MV-4-11 (cell line): ENCODE measurements at places on chromosomes 2 and 18.
A peak's percentile ranks its signal among the peaks of the same experiment; 100 is the strongest.

DNA sequence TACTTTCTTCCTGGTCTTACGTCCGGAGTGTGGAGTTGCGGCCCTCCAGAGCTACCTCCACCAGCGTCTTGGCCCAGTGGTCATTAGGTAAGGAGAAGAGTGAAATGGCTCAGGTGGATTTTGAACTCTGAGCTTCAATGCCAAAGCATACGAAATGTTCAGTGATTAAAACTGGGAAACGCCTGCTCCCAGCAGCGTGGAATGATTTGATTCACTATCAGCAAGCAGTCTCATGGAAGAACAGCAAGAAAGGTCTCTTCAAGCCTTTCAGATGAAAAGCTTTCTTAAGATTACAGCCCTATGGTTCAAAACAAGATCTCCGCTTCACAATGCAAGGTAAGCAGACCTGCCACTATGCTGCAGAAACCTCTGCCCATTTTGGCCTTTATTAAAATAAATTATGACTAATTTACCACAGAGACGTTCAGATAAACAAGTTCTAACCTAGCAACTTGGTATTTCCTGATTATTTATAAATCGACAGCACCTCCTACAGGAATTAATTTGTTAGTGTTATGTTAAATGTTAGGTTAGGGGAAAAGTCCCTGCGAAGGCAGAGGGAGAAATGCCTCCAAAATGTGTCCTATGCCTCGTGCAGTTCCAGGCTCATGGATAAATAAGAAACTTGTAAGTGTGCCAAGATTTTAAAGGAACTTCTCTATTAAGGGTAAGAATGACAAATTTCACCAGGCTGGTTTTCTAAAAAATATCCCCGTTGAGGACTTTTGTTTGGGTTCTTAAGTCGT is 10.1 kb downstream of the SP9 start:
- DNase-seq: peak; percentile 40

DNA sequence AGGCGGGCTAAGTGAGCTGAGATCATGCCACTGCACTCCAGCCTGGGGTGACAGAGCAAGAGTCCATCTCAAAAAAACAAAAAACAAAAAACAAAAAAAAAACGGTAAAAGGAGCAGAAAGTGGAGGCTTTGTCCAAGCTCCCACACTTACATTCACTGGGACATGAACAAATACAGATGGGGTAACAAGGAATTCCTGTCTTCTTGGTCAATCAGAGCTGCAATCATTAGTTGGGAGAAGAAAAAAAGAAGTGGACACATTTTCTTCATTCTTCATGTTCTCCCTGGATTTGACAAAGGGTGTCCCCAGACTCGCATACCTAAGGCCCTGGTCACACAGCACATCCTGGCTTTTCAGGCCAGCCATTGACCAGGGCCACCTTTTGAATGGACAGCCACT is 124.6 kb downstream of the SOCS6 start:
- no peak for DNase-seq

GRCh38 chr2:61426267-61426897 is 44.5 kb downstream of the USP34 start:
- peak; percentile 68 for DNase-seq

DNA sequence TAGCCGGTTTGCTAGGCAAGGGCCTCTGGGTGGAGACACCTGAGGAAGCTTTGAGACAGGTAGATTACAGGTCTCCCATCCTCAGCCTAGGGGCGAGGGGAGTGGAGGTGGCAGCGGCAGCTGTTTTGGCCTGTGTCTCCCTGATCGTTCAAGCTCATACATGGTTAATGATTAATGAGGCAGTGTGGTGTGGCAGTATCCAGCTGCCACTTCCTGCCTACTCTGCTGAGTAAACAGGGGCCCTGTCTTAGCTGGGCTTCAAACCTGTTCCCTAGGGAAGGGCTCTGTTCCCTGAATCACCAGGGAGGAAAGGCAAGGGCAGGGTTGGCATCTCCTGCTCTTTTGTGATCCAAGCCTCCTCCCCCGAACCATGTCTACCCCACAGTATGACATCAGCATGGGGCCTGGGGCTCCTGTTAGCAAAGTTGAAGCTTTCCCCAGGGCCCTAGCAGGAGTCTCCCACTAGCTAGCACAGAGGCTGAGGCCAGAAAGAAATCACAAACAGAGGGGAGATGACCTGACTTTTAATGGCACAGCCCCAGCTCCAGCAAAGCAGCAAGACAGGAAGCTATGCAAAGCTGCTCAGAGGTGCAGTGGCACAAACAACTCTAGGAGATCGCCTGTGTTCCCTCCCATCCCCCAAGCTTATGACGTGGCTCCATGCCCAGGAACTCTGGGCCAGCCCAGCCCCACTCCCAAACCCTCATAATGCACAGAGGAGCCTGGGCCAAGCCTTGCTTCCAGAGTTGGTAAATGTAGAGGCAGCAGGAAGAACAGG is 3.7 kb upstream of the TUBA4B start:
- DNase-seq: peak; percentile 43

GRCh38 chr2:143528021-143528420 is 398.8 kb downstream of the ARHGAP15 start:
- no peak for DNase-seq

DNA sequence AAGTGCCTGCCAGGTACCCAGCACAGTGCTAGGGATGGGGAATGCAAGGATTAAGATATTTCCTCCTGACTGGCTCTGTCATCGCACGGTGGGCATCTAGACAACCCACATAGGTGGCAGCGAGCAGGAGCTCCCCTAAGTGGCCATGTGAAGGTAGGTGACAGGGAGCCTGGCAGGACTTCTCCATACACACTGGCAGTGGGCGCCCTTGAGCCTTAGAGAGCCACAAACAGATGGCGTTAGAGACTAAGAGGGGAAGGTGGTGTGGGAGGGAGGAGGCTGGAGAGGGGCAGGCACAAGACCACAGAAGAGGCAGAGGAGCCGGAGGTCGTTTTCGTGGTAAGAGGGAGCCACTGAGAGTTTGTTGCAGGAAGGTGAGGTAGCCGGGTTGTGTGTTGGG is 15.2 kb downstream of the PRELID3A start:
- DNase-seq: peak; percentile 36

DNA sequence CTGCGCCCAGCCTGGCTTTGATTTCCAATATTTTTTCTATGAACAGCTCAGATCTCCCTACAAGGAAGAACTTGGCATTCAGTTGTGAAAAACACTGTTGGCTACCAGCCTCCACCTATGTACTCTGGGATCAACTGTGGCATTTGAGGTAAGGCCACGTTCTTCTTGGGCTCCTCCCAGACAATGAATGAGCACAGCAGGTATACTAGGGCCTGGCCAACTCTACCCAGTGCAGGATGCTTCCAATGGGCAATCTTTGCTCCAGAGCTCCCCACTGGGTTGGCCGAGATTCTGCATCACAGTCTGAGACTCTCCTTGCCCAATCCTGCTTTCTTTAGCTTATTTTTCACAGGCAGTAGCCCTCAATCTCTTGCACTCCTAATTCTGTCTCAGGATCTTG is 75.9 kb downstream of the TMEM131 start:
- DNase-seq: no peak

- DNase-seq: no peak
Observed at GRCh38 chr2:138724327-138724726, 55.9 kb downstream of the NXPH2 start.

- no peak for DNase-seq
Observed at GRCh38 chr2:118849226-118850167, 2.0 kb upstream of the EN1 start.

GRCh38 chr18:11721720-11722119 is 32.7 kb downstream of the GNAL start:
- DNase-seq: no peak

GRCh38 chr2:163420604-163421003 is 315.2 kb downstream of the FIGN start:
- DNase-seq: no peak

DNA sequence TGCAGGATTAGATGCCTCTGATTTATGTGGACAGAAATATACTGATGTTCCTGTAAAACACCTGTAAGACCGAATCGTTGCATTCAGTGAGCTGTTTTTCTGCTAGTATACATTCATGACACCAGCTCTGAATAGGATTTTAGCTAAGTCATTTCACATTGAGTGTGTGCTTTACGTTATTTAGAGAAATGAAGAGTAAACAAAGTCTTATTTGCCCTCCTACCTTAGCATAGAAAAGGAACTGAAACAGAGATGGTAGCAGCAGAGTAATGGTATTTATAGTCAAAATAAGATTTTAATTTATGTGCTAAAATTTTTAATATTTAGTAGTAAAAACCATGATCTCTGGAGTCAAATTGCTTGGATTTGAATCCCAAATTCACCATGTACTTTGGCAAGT is 168.0 kb downstream of the CERS6 start:
- no peak for DNase-seq

DNA sequence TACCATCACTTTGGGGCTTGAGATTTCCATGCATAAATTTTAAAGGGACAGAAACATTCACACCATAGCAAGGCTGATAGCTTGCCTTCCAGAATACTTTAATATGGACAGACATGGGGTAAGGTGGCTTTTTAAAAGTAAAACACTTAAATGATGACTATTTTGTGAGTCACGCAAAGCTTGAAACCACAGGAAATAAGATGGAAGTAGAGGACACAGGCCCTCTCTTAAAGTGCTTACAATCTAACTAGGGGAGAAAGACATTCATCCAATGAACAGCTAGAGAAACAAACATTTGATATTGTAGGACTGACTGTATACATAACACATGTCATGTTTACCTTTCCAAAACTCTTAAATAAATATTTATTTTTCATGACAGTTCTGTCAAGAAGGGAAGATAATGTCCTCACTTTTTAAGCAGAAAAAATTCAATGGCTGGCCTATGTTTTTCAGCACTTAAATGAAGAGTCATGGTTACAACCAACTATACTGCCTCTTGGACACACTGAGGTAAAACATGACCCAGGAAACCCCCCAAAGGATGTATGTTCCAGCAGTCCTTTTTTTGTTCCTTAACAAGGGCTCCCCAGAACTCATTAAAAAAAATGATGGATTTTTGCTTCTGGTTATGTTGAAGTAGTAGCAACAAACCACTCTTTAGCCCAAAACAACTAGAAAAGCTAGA is 120.0 kb upstream of the RBMS1 start:
- peak; percentile 61 for DNase-seq

GRCh38 chr2:209579230-209579749 is 155.4 kb downstream of the MAP2 start:
- DNase-seq: no peak

DNA sequence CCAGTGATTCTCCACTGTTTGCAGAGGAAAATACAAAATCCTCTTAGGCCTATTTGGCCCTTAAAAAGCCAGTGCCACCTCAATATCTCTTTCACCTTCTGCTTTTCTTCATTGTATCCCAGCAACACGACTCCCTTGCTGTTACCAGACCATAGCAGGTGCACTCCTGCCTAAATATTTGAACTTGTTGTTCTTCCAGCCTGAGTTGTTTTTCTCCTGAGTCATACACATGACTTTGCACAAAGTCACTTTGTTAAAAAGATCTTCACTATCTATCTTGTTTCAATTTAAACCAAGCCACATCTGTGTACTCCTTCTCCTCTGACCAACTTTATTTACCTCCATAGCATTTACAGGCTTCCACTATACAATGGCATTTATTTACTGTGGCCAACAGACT is 103.6 kb downstream of the LRRTM4 start:
- no peak for DNase-seq

DNA sequence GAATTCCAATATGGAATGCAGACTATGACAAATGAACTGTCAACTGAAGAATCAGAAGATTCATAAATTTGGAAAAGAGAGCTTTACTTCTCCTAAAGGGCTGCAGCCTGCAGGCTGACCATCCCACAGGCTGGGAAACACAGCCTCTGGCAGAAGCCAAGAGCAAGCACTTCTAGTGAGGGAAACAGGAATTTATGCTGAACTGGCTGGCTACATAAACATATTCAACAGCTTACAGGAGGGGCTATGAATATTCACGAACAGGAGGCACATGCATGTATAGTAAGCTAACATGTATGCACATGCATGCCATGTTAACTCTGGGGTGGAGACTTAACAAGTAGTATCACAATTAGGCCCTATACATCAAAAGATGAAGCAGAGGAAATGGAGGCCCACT is 17.6 kb downstream of the HIBCH start:
- DNase-seq: no peak

DNA sequence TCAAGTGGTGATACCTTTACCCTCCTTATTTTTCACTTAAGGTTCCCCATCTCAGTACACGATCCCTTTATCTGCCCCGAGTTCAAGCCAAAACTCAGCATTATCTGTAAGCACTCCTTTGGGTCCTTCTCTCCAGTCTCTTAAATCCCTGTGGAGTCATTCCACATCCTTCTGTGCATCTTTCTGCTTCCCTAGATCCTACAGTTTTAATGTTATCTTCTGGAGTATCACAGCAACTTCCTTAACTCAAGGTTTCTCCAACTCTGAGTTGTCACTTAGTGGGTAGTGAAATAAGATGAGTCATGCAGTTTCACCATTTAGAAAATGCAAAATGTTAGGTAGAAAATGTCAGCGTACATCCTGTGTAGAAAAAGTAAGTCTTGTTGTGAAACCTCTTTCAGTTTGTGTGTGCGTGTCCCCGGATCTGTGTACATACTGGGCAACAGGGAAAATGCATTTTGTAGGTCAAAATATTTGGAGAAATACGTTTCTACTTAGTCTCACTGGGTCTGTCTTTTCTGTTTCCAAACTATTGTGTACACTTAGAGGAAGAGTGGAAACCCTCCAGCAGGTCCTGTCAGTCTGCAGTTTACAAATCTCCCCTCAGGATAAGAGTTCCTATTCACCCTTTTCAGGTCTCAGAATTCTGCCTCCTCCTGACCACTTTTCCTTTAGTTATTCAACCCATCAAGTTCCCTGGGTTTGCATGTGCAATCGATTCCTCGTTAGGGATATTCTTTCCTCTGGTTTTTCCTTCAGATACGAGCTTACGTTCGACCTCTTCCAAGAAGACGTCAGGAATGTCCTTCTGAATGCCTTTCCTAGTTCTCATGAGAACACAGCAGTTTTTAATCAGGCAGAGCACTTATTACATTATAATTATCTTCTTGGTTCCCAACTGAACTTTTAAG is 154.8 kb downstream of the TGIF1 start:
- DNase-seq: peak; percentile 94

- no peak for DNase-seq
Observed at GRCh38 chr18:74368901-74369705, 53.5 kb downstream of the C18orf63 start.
